ENCODE measurements at places on chromosomes 5 and 9.

DNA sequence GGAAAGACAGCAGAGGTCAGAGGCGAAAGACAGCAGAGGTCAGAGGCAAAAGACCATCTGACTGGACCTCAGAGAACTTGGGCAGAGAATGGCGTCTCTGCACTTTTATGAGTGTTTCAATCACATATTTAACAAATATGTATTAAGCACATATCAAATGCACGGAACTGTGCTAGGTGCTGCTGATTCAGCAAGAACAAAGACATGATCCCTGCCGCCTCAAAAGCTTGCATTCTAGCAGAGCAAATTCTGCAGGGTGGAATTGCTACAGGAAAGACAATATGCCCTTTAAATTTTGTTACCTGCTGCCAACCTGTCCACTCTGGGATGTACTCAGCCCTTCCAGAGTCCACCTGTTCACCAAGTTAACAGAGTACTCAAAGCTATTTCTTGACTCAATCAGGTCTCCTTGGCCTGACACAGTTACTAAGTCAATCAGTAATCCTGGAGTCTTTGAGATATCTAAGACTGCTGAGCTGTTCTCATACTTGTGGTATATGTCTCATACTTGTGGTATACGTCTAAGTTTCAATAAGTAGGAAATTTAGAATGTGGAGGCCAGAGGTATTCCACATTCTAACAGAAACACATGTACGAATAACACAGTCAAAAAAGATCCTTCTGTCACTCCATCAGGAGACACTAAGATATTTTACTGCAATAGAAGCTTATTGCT lies 131.8 kb downstream of the GNAQ start:
- no peak for DNase-seq

DNA sequence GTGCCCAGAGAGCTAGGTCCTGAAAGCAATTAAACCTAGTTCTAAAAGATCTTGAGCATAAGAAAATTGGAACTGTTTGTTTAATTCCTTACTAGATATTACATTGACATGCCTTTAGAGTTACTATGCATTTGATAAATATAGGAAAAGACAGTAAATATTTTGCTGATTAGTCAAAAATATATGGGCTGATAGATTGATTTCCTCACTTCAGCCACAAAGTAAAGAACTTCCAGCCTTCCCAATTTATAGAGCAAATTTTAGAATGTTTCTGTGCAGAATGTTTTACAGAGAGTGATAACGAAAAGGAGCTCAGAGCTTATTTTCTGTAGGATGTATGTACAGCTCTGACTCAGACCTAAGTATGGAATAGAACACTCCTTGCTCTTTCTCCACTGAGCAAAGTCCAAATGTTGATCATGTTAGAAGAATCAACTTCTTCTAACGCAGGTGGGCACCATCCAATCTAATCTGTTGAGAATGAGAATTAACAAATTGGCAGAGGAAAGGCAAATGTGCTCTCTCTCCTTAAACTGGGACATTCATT lies 72.9 kb upstream of the PAM start:
- DNase-seq, result no peak

DNA sequence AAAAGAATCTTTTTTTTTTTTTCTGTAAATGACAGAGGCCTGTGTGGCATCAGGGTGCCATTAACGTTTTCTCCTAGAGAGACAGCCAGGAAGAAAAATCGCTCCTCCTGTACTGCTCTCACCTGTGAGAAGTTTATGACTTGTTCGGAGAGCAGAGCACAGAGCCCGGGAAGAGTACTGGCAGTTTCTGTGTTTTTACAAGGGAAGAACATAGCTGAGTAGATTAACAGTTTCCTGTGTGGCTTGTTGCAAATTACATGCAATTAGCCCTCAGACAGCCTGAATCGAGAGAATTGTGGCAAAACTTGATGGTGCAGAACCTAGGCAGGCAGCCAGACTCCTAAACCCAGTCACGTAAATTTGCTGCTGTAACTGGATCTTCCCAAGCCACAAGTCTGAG lies 32.1 kb downstream of the PRKACG start:
- DNase-seq, result no peak

DNA sequence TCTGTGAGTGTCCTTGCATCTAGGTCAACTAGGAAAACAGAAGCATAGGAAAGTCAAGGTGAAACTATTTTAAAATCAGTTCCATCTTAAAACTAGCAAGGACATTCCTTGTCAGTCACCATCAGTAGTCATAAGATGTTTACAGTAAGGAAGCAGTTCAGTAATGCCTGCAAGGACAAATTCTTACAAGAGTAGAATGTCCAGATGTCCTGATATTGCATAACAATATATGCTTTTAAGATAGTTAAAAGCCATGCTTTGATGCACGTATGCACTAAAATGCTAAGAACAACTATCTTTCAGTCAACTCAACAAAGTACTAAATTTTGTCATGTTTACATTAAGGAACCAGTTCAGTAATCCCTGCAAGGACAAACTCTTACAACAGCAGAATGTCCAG lies 11.3 kb upstream of the SVEP1 start:
- DNase-seq, result no peak

DNA sequence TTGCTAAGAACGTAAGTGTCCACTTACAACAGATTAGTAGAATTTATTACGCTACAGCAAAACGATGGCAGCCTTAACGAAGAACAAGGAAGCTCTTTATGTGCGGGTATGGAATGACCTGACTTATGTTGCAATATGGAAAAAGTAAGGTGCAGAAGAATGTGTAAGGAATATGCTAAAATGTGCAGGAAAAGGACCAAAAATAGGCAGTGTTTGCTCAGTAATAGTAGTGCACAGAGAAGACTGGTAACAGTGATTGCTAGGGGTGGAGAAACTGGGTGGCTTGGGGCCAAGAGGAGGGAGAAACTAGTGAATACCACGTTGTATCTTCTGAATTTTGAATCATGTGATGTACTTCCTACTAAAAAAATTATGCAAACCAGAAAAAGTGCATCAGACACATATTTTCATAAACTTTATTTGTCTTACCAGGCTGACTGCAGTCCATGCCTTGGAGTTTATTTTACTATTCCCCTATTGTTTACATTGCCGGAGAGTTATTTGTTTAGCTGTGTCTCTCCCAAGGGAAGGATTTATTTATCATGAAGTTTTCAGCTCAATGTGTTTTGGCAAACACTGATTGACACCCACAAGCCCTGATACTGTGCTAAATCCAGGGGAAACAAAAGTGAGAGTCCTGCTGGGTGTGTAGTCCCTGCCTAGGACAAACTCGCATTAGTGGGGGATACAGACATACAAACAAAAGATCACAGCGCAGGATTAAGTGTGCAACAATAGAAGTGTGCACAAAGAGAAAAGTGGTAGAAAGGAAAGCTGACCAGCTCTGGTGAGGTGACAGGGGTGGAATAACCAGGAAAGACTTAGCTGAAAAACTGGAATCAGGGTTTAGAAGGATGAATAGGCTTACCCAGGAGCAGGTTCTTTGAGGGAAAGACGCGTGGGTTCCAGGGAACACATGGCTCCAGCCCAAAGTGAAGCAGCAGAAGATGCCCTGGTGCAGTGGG lies 34.0 kb upstream of the ZNF484 start:
- no peak for DNase-seq

DNA sequence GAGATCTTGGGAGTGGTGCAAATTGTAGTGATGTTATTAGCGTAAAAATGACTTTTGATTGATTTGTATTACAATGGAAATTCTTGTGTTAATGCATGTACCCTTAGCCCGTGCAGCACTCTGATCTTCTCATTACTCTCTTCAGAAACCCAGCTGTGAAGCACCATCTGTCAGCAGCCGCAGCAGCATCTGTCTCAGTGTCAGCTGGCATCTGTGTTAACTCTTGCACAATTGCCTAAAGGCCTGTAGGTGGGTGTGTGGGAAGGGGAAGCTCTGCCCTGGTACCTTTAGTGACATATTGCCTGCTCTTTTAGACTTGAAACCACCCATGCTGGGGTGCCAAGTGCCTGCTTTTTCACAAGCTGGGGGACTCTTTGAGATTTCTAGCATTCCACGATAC lies 101.3 kb downstream of the FBXL7 start:
- DNase-seq, result peak; percentile 47

GRCh38 chr5:132277971-132278853 lies 16.0 kb upstream of the SLC22A4 start:
- DNase-seq, result no peak

DNA sequence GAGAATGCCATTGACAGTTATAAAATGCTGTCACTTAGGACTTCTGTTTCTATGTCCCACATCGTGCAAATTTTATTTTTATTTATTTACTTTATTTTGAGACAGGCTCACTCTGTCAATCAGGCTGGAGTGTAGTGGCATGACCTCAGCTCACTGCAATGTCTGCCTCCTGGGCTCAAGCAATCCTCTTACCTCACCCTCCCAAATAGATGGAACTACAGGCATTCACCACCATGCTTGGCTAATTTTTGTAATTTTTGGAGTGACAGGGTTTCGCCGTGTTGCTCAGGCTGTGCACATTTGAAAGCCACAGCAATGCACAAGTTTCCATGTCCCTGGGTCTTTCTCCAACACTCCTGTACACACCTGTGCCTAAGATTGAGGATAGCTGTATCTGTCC lies 51.8 kb downstream of the ADAMTS16 start:
- DNase-seq, result no peak

Measured in SK-N-DZ (cell line).